ENCODE measurements at places on chromosomes 5 and 9.
A peak's percentile ranks its signal among the peaks of the same experiment; 100 is the strongest.

- DNase-seq = no peak
These were observed 98.6 kb downstream of the TMEM215 start for GRCh38 chr9:32881948-32882347.

DNA sequence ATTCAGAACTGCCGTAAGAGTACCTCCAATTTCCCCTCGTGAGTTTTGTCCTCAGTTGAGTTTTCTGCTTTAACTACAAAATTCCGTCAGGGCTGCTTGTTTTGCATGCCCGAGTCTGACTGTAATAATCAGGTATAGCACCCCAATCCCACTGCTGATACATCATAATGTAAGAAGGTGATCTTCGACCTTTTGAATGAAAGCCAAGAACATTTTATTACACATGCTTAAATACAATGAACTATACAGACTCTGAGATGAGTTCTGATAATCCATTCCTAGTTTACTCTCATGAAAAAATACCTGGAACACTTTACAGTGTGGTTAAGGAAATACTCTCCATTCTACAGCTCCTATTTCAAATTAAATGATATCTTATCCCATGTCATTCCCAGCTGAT is 49.2 kb upstream of the TSLP start:
- DNase-seq = no peak

DNA sequence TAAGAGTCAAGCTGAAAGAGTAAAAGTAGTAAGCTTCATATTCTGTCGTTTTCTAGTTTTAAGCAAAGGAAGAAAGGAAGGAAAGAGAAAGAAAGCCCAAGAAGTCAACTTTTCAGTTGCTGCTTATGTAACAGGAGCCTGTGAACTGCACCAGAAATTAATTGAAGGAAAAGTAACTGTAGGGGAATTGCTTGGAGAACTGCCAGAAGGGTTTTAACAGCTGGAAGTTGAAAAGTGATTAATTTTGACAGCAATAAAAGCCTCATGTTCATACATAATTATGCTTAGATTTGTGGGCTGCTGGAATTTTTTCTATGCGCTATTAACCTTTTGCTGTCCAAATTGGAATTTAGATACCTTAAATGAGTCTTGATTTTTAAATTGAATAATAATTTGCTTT is 255.7 kb downstream of the ENC1 start:
- DNase-seq = no peak

DNA sequence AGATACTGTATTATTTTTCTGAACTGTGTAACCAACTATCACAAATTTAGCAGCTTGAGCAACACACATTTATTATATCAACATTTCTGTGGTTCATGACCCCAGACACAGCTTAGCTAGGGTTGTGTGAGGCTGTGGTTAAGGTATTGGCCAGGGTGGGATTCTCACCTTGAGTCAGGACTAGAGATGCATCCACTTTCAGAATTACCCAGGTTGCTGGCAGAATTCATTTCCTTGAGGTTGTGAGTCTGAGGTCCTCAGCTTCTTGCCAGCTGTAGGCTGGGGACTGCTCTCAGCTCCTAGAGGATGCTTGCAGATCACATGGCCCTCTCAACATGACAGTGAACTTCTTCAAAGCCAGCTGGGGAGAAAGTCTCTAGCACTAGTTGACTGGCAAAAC is 122.5 kb upstream of the RASGRF2 start:
- no peak for DNase-seq

- no peak for DNase-seq
These were observed 79.1 kb downstream of the TRIO start for GRCh38 chr5:14222206-14222605.

DNA sequence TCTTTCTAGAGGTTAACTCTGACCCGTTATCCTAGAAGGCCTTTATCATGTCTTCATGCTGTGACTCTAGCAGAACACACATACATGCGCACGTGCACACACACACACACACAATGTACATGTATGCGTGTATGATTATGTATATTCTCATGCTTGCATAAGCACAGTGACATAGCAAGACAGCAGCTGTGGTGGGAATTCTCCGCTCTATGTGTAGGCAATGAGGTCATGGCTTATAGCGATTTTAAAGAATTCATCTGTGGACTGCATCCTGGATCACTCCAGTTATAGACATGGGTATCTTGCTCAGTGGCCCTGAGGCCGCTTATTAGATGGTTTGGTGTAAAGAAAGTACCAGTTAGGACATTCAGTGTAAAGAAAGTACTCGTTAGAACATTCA is 106.2 kb downstream of the FBXL7 start:
- DNase-seq = no peak

DNA sequence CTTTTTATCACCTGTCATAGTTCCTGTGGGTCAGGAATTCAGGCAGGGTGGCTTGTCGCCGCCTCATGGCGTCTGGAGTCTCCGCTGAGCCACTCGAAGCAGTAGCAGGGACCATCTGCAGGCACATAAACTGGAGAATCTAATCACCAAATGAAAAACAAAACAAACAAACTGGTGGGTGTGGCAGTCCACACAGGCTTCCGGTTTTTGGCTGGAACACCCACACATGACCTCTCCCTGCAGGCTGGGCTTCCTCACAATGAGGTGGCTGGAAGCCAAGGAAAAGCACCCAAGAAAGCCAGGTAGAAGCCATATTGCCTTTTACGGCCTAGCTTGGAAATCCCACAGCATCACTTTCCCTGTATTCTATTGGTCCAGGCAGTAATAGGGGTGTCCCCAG is 197.0 kb downstream of the SYK start:
- no peak for DNase-seq

DNA sequence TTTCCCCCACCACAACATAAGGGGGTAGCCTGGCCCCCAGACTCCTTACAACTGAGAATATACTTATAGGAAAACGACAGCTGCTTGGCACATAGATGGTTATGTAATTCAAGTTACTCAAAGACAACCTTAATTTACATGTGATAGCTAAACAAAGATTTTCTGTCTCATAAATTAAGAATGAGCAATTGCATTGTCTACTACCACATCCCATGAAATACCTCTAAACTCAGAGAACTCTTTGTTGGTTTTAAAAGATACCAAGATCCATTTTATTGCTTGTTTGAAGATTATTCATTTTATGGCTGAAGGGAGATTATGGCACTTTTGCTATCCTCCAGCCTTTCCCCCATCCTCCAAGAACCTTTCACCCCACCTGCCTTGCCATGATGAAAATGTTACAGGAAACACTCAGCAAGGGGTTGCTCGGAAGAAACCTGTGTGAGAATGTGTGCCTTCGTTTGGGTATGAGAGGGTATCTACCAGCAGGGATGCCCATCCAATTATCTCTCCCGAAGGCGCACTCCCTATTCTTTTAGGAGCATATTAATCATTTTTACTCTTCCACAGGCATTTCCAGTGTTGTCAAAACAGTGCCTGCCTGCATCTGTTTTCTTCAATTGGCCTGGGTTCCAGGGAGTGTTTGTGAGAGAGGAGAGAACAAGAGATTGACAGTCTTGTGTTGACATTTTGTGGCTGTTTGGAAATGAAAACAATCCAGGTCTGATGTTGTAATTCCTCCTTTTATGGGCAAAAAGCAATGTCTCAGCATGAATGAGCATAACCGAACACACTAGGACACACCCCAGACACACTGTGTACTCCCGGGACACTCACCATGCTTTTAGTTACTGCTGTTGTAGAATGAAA is 208.0 kb upstream of the ANKRD55 start:
- peak; percentile 56 for DNase-seq

- DNase-seq = no peak
These were observed 1007.0 kb upstream of the NUDT12 start for GRCh38 chr5:104569621-104570020.

DNA sequence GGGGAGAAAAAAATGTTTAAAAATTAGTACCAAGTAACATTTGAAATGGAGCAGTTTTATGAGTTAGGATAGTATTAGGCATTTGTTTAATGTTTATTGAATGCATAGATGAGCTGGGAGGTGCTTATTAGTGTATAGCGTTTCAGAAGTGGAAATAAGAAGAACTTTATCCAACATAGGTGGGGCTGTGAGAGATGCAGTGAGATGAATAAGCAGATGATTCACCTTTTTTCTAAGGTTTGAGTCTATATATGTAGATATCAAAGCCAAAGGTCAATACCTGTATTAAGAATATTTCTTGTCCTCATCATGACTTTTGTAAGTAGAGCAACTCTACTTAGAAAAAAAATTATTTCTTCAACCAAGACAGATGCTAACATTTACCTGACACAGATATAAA is 54.6 kb upstream of the POU4F3 start:
- no peak for DNase-seq

GRCh38 chr9:80134487-80134886 is 562.7 kb downstream of the TLE4 start:
- DNase-seq = no peak

- no peak for DNase-seq
These were observed 54.8 kb upstream of the NCS1 start for GRCh38 chr9:130117376-130117775.

GRCh38 chr5:124650147-124650561 is 96.3 kb downstream of the ZNF608 start:
- peak; percentile 36 for DNase-seq

GRCh38 chr9:136734837-136735496 is 7.8 kb downstream of the LCN10 start:
- no peak for DNase-seq

GRCh38 chr5:176906126-176906525 is 7.0 kb upstream of the HK3 start:
- no peak for DNase-seq

DNA sequence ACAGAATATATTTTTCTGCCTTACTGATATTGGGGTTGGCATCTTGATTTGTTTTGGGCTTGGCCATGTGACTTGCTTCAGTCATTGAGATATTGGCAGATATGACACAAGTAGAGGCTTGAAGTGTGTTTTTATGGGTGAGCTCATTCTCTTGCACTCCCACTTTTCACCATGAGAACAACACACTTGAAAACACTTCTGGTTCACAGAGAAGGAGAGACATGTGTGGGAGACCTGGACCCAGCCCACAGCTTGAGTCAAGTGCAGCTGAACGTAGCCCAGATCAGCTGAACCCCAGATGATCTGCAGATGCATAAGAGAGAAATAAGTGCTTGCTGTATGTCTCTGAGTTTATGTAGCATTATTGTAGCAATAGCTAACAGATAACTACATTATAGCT is 155.4 kb downstream of the SEMA6A start:
- peak; percentile 0 for DNase-seq

GRCh38 chr5:2293906-2294305 is 411.2 kb upstream of the IRX4 start:
- DNase-seq = no peak

DNA sequence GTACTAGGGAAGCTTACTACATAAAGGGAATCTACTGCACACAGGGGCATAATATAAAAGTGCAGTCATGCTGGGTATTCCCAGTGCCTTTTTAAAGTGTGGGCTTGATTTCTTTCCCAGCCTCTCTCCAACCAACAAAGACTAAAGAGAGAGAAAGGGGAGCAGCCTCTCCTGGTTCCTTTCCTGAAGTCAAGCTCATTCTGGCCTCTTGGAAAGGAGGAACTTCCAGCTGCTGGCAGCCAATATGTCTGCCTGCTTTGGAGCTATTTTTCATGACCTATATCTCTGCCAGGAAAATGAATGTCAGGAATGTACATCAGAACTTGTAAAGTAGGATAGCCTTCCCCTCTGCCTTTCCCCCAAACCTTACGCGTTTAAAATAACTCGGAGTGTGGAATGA is 57.1 kb downstream of the RAB3C start:
- no peak for DNase-seq

DNA sequence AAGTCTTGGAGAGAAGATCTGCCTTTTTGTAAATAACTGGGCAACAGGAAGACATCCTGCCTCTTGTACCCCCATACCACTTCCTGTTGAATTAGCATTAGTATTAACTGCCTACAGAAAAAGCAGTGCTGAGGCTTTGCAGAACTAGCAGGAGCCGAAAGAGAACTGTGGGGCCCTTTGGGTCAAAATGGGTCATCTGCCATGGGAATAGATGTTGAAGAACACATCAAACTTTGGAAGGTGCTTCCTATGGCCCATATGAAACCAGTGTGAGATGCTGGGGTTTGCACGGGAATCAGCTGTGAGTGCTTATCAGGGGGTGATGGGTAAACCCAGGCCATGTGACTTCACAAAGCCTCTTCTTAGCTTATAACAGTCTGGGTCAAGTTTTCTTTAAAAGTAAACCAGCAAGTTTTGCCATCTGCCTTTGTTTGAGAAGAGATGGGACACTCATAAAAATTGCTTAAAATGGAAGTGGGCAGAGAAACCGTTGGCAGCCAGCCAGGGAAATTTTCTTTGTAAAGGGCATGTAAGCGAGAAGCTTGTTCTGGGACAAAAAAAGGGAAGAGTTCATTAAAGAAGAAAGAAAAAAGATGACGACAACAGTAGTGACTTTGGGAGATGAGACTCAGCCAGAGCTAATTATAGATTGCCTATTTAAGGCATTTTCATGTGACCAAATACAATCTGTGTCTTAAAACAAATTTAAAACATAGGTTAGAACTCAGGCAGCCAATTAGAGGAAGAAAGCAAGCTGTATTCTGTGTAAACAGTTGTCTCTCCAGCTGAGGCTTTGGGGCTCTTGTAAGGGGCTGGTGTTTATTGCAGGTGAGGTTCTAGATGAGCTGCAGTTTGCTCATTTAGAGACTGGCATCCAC is 4.4 kb downstream of the SLC25A25 start:
- peak; percentile 99 for DNase-seq

DNA sequence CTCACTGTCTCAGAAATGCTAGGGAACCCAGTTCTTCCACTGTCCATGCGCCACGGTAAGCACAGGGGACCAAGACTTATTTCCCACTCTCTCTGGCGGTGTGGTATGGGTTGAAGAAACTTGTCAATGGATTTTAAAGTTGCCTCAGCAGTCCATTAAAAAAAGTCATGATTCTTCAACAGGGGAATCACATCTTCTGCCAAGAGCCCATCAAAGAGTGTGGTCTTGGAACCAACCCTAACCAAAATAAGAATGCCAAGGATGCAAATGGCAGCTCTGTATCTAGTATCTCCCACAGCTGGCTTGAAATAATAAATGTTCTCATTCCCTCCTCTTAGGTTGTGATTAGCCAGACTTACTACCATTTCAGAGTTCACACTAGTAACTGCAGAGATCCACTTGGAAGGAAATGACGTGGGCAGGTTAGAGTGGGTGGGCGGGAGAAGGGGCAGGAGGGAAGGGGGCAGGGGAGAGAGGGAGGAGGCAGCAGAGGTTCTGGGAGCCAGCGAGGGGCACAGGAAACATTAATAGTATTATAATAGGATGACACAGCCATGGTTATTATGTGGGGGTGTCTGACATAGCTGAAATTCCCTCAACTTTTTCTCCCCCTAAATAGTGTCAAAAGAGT is 17.6 kb downstream of the PTCH1 start:
- no peak for DNase-seq

All from suppressor macrophage treated with lipopolysaccharide for 4 hours (primary cell).